ENCODE measurements at places on chromosomes 1 and 21. TPM values are rescaled to one million over a fixed set of nuclear protein-coding genes. Genes with fewer than 3 reads are reported as not detected.

PLXNA2 gene
- polyA plus RNA-seq = 37.7 TPM

TENT5C gene
- polyA plus RNA-seq = 2.3 TPM

FAM131C gene
- 0.12 TPM for polyA plus RNA-seq

NME7 gene
- 26.9 TPM for polyA plus RNA-seq

C1orf87 gene
- polyA plus RNA-seq = 0.67 TPM

RPTN gene
- polyA plus RNA-seq = not detected

SLC25A34 gene
- polyA plus RNA-seq = 6.3 TPM

ZBTB7B gene
- 9.3 TPM for polyA plus RNA-seq

TDRD5 gene
- polyA plus RNA-seq = not detected

NFIA gene
- 38.6 TPM for polyA plus RNA-seq

MAP3K7CL gene
- 26.4 TPM for polyA plus RNA-seq

ARHGEF10L gene
- 25.5 TPM for polyA plus RNA-seq

ACTL8 gene
- polyA plus RNA-seq = not detected

SPATA21 gene
- not detected for polyA plus RNA-seq

CADM3 gene
- polyA plus RNA-seq = 0.68 TPM

SLC1A7 gene
- 0.31 TPM for polyA plus RNA-seq

OR6N1 gene
- not detected for polyA plus RNA-seq

AADACL3 gene
- polyA plus RNA-seq = not detected

TNFRSF1B gene
- polyA plus RNA-seq = not detected

CD247 gene
- 3.4 TPM for polyA plus RNA-seq

KRTAP10-8 gene
- polyA plus RNA-seq = not detected
